CD4-positive, alpha-beta T cell treated with Interleukin-4 for 1 hour (primary cell): ENCODE measurements at places on chromosomes 11 and 22.

DNA sequence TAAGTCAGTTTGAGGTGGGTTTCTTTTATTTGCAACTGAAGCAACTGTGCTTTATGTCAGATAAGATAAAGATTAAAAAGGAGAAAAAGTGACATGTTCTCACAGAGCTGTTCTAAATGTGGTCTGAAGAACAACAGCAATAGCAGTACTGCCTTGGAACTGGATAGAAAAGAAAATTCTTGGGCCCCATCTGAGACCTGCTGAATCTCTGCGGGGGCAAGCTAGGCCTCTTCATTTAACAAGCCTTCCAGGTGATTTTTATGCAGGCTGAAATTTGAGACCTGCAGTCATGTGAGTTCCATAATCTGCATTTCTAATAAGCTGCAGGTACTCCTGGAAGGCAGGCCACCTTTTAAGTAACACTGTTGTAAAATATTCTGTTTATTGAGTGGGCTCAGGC is 91.4 kb upstream of the CTSC start:
- no peak for DNase-seq

- no peak for DNase-seq
Observed at GRCh38 chr11:71164186-71164585, 88.2 kb downstream of the SHANK2 start.

DNA sequence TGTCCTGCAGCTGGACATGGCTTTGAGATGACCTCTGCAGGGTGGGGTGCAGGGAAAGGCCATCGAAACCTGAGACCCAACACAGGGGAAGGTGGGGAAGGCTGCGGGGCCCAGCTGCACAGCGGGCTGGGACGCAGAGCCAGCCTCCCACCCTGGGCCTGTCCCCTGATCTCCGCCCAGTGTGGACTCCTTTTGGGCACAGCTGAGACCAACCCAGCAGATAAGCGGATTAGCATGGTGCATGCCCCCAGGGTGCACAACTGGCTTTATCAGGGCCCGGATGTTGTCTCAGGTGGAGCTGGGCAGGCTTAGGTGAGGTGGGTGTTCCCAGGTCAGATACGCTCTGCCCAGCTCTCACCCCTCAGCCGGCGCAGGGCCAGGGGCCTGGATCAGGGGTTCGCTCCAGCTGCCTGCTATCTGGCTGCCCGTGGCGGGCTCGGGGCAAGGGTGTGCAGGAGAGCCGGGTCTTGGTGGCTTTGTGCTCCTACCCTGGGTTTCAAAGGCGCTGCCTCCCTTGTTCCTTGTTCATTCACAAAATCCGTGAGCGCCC is 28.1 kb upstream of the MUC5AC start:
- DNase-seq: no peak

DNA sequence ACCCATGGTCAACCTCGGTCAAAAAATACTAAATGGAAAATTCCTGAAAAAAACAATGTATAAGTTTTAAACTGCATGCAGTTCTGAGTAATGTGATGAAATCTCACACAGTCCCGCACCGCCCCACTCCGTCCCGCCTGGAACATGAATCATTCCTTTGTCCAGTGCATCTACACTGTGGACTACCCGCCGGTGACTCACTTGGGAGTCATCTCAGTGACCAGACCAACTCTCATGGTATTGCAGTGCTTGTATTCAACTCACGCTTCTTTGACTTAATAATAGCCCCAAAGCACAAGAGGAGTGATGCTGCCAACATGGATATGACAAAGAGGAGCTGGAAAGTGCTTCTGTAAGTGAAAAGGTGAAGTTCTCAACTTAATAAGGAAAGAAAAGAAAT is 48.8 kb downstream of the ARHGAP32 start:
- no peak for DNase-seq

- DNase-seq: no peak
Observed at GRCh38 chr11:44729713-44730112, 3.0 kb downstream of the TSPAN18 start.

DNA sequence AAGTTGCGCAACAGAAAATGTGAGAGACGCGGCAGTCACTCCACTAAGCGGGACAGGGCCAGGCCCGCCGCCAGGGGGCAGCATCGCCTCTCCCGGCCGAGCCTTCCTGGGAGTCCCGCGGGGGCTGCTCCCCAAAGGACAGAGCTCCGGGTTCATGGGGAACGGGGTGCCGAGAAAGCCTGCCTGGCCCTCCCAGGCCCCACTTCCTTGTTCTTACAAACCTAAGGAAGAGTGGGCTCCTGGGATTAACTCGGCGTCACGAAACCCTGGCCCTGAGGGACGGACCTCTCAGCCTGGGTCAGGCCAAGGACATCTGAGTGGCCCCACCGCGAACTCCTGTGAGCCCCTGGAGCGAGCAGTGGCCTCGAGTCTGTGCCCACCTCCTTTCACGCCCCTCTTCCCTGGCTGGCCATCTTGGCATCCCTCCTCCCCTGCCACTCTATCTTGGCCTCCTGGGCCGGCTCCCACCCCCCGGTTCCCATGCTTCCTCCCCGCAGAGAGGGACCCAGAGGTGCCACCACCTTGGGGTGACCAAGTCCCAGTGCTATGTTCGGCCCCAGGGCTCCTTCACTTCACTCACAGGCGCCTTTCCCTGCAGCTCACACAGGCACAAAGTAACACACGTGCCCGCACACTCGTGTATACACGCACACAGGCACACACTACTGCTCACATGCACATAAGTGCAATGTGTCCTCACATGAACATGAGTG is 99.9 kb upstream of the FGF3 start:
- DNase-seq: peak; percentile 48

- no peak for DNase-seq
Observed at GRCh38 chr11:35363854-35364780, 55.2 kb downstream of the SLC1A2 start.

- DNase-seq: no peak
Observed at GRCh38 chr22:31828739-31829138, 74.9 kb downstream of the DEPDC5 start.

GRCh38 chr11:102551169-102551781 is 20.7 kb upstream of the MMP7 start:
- no peak for DNase-seq

DNA sequence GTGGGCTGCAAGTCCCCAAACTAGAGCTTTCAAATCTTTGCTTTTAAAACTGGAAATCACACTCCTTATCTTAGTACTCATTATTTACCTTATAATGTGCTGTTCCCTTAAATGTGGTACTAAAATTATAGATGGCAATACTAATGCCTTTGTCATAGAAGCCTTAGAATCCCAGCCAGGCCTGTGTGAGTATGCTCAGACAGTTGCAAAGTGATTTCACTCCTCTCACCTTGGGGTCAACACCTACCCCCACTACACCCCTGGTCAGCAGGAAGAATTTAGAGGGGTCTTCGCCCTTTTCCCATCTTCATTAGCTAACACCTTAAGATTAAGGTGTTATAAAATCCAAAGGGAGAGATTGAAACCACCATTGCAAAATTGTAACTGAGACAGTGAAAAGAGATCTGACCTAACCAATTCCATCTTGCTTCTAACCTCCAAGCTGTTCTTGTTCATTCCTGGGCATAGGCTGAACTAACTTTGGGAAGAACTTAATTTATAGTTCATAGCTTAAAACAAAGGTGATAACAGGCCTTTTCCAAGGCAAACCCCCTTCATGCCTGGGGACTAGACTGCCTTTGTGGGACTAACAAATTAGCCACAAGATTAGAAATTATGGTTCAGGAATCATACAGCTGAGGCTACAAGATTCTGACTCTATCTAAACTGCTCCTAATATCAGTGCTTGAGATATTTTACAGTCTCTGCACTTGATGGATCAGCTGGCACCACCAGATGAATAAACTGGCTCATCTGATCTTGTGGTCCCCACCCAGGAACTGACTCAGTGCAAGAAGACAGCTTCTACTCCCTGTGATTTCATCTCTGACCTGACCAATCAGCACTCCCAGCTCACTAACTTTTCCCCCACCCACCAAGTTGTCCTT is 10.4 kb upstream of the MRPL17 start:
- DNase-seq: peak; percentile 19

GRCh38 chr11:95487391-95487790 is 256.4 kb upstream of the SESN3 start:
- peak; percentile 12 for DNase-seq

GRCh38 chr22:25054943-25055511 is 102.5 kb downstream of the KIAA1671 start:
- DNase-seq: peak; percentile 33

DNA sequence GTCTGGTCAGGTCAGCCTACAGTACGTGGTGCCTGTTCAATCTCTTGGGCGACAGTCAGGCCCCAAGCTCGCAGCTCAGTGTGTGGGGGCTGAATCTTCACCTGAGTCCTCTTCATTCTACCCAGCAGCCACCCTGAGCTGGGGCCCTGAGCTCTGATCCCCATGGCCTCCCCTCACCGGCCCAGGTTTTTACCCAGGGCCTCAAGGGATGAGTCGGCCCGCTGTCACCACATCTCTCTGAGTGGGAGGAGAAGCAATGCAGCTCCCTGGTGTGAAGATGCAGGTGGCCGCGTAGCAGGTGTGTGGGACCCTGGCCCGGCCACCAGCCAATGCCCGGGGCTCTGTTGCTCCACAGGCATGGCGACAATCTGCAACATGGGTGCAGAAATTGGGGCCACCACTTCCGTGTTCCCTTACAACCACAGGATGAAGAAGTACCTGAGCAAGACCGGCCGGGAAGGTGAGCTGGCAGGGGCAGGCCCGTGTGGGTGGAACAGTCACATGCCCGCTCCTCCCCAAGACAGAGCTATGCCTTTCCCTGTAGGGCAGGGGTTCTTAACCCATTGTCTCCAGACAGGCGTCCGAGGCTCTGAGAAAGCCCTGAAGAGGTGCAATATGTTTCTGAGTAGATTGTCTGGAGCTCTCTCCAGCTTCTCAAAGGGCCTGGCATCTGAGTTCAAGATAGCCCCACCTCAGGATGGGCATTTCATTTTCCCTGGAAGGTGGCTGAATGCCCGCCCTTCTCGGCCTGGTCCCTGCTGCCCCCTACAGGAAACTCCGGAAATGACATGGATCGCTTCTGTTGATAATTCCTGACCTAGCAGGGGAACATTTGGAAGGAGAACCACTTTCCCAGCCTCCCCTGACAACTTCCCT is 26.9 kb downstream of the POLR3H start:
- DNase-seq: peak; percentile 38

DNA sequence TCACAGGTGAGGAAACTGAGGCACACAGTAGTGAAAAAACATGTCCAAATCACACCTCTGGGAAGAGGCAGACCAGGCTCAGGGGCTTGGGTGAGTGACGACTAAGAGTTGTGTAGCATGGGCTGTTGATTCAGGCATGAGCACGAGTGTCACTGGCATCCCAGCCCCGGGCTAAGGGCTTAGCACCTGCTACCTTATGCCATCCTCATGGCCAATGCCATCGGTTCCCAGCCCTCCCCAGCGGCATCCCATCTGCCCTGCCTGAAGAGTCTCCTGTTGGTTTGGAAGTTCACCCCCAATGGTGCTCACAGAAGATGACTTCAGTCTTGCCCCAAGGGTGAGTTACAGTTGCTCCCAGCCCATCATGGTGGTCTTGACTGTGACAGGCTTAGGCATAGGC is 22.4 kb downstream of the MB start:
- DNase-seq: no peak

DNA sequence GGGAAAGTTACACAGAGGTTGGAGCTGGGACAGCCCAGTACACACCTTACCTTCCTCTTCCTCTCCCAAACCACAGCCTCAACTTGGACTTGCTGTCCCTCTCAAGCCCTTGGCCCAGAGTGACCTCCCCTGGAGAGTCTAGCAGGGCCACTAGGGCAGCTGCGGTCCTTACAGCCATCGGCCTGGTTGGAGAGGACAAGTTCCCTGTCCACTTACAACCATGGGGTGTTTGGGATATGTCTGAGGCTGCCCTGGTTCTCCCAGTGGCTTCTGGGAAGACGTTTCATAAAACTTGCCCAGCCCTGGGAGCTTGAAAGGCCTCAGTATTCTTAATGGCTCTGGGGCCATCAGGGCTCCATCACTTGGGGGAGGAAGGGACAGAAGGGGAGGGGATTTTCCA is 13.1 kb upstream of the DGKZ start:
- DNase-seq: no peak

GRCh38 chr22:30743257-30744020 is 48.8 kb downstream of the OSBP2 start:
- DNase-seq: no peak

- no peak for DNase-seq
Observed at GRCh38 chr11:95163106-95163505, 67.9 kb downstream of the SESN3 start.
